ENCODE measurements at places on chromosomes 12 and 14. TPM values are rescaled to one million over a fixed set of nuclear protein-coding genes. Genes with fewer than 3 reads are reported as not detected.

The NUDT4 gene
- 31.0 TPM for total RNA-seq

The GALNT6 gene
- 2.5 TPM for total RNA-seq

The FITM1 gene
- not detected for total RNA-seq

The SLC25A21 gene
- total RNA-seq, result 0.53 TPM

The TAS2R42 gene
- total RNA-seq, result not detected

The KRT77 gene
- not detected for total RNA-seq

The STAB2 gene
- total RNA-seq, result not detected

The TMEM30B gene
- total RNA-seq, result 0.42 TPM

The NANOG gene
- 0.05 TPM for total RNA-seq

The TMX1 gene
- total RNA-seq, result 49.7 TPM

The PMCH gene
- not detected for total RNA-seq

The FOXG1 gene
- total RNA-seq, result 0.25 TPM

The SLCO1C1 gene
- total RNA-seq, result not detected

The GPN3 gene
- 31.2 TPM for total RNA-seq

The ANKS1B gene
- total RNA-seq, result 0.51 TPM

The FAM181A gene
- total RNA-seq, result not detected

The MYBPC1 gene
- not detected for total RNA-seq

The DACT1 gene
- total RNA-seq, result 0.47 TPM

The HOXC9 gene
- 14.7 TPM for total RNA-seq

The MGAT4C gene
- total RNA-seq, result not detected

The PKP2 gene
- 9.3 TPM for total RNA-seq

The MAP4K5 gene
- 27.3 TPM for total RNA-seq

The TPH2 gene
- not detected for total RNA-seq

The NGDN gene
- total RNA-seq, result 61.6 TPM

The KRT82 gene
- not detected for total RNA-seq

The MAGOHB gene
- total RNA-seq, result 45.0 TPM

The HOXC12 gene
- not detected for total RNA-seq

The CLEC4E gene
- total RNA-seq, result 0.41 TPM

The SLC22A17 gene
- 8.3 TPM for total RNA-seq

The VTI1B gene
- 91.3 TPM for total RNA-seq

The CMA1 gene
- not detected for total RNA-seq

The KRT71 gene
- total RNA-seq, result not detected

The BCL2L2 gene
- 18.2 TPM for total RNA-seq

The PROX2 gene
- not detected for total RNA-seq

The CMKLR1 gene
- total RNA-seq, result 0.05 TPM

The DEPDC4 gene
- 0.80 TPM for total RNA-seq

The SDR9C7 gene
- 0.05 TPM for total RNA-seq

The IRAK3 gene
- total RNA-seq, result 1.3 TPM

The HOXC11 gene
- 0.70 TPM for total RNA-seq

The SOX5 gene
- not detected for total RNA-seq

The PZP gene
- total RNA-seq, result not detected

The SIX6 gene
- not detected for total RNA-seq

The RAB35 gene
- 85.8 TPM for total RNA-seq

The TTC6 gene
- 0.36 TPM for total RNA-seq

The BICDL1 gene
- total RNA-seq, result 3.8 TPM

The FGF23 gene
- not detected for total RNA-seq
